GOT3 (cell line): ENCODE measurements at places on chromosomes 7 and 10.

- no peak for DNase-seq
Observed at GRCh38 chr7:85583131-85583953, 396.5 kb upstream of the SEMA3D start.

GRCh38 chr10:3469639-3470020 lies 297.0 kb upstream of the PITRM1 start:
- no peak for DNase-seq

- DNase-seq, result no peak
Observed at GRCh38 chr10:63698787-63699150, 177.6 kb downstream of the REEP3 start.

DNA sequence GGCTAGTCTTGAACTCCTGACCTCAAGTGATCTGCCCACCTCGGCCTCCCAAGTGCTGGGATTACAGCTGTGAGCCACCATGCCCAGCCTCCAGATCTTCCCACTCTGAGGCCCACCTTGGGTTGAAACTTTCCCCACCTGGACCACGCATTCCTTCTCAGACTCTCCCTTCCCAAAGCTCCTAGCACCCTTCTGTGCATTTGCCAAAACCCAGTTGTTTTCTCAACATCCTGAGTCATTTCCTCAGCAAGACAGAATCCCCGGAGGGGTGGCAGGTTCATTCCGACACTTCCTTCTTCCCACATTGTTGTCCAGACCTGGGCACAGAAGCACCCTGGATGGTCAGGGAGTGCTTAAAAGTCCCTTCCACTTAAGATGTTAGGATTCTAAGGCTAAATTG lies 28.9 kb downstream of the BAG3 start:
- no peak for DNase-seq
